ENCODE measurements at places on chromosomes 3 and 15. TPM values are rescaled to one million over a fixed set of nuclear protein-coding genes. Genes with fewer than 3 reads are reported as not detected.

The GABRB3 gene
- 1.8 TPM for total RNA-seq

The IGSF11 gene
- 0.40 TPM for total RNA-seq

The CCR9 gene
- total RNA-seq, result 0.20 TPM

The GCNT3 gene
- total RNA-seq, result 17.5 TPM

The ITPKA gene
- total RNA-seq, result 18.5 TPM

- DNase-seq, result no peak
These were observed 736.8 kb downstream of the DIPK2A start for GRCh38 chr3:144708437-144708836.

- no peak for DNase-seq
These were observed 556.2 kb upstream of the CBLB start for GRCh38 chr3:106425026-106425425.

DNA sequence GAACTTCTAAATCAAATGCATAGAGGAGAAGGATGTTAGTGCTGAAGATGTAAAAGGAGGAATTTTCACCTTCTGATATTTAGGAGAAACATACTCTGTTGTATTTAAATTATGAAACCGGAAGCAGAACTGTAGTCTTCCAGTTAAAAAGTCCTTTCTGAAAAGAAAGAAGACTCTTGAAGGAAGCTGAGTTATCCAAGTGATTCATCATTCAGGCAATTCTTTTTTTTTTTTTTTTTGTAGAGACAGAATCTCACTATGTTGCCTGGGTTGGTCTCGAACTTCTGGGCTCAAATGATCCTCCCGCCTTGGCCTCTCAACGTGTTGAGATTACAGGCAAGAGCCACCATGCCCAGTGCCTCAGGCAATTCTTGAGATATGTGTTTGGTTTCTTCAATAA, 424.8 kb upstream of the TPM1 start:
- no peak for DNase-seq

- no peak for DNase-seq
These were observed 89.2 kb upstream of the CGNL1 start for GRCh38 chr15:57287123-57287521.

DNA sequence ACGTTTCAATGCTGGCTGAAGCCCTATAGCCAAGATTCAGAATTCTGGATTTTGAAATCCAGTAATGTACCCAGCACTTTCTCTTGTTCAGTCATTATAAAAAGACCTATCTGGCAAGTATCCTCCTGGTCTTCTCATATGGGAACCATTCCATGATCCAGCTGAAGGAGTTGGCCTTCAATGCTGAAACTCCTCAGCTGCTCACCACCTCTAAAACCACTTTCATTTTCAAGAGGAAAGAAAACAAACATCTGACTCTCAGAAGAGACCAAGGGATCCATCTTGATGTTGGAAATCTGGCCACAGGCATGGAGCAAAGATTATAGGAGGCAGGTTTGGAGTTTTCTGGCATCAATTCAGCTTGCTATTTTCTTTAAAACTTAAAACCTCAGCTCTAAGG, 235.4 kb downstream of the FMN1 start:
- no peak for DNase-seq

GRCh38 chr3:114902691-114903101, 244.4 kb downstream of the ZBTB20 start:
- peak; percentile 8 for DNase-seq
